Bronchus fibroblast of lung (primary cell): ENCODE measurements at places on chromosomes 5 and 9. TPM values are rescaled to one million over a fixed set of nuclear protein-coding genes. Genes with fewer than 3 reads are reported as not detected.

The IL13 gene
- total RNA-seq: not detected in 2 replicates

The PDZD2 gene
- total RNA-seq: 0.50 and 1.3 TPM in 2 replicates

The CCDC180 gene
- total RNA-seq: 0.30 and 0.34 TPM in 2 replicates

The C5orf58 gene
- not detected in 2 replicates for total RNA-seq

The CAVIN4 gene
- total RNA-seq: 0.15 and 0.17 TPM in 2 replicates

The AP3S1 gene
- 106 and 112 TPM in 2 replicates for total RNA-seq

The SPAG8 gene
- total RNA-seq: 1.5 and 2.4 TPM in 2 replicates

The MAPKAP1 gene
- 75.2 and 78.0 TPM in 2 replicates for total RNA-seq

The PCDHGC5 gene
- total RNA-seq: 0.17 and 0.30 TPM in 2 replicates

The SMIM15 gene
- 50.2 and 53.1 TPM in 2 replicates for total RNA-seq

The STPG3 gene
- not detected in 2 replicates for total RNA-seq

The TMCO6 gene
- total RNA-seq: 10.6 and 14.6 TPM in 2 replicates

The DAB2 gene
- 44.7 and 54.3 TPM in 2 replicates for total RNA-seq

The EXOSC2 gene
- total RNA-seq: 37.6 and 52.8 TPM in 2 replicates

The C9 gene
- total RNA-seq: not detected in 2 replicates

The ENTREP1 gene
- not detected in 2 replicates for total RNA-seq

The HCN1 gene
- not detected in 2 replicates for total RNA-seq

The PTGR1 gene
- 105 and 124 TPM in 2 replicates for total RNA-seq

The CDH9 gene
- not detected in 2 replicates for total RNA-seq

The EIF4EBP3 gene
- 1.7 and 3.9 TPM in 2 replicates for total RNA-seq

The FOXD4L4 gene
- total RNA-seq: not detected in 2 replicates

The ZNF366 gene
- total RNA-seq: not detected in 2 replicates

The SPATA31E1 gene
- not detected in 2 replicates for total RNA-seq

The ADAMTS6 gene
- total RNA-seq: 16.5 and 19.3 TPM in 2 replicates

The FIBCD1 gene
- 7.9 and 11.1 TPM in 2 replicates for total RNA-seq

The DNAH5 gene
- total RNA-seq: 0.67 and 1.2 TPM in 2 replicates

The IRGM gene
- total RNA-seq: not detected in 2 replicates

The DIPK1B gene
- 1.5 and 2.5 TPM in 2 replicates for total RNA-seq

The SUSD3 gene
- 4.7 and 5.6 TPM in 2 replicates for total RNA-seq
